ENCODE measurements at places on chromosomes 2 and 18.

DNA sequence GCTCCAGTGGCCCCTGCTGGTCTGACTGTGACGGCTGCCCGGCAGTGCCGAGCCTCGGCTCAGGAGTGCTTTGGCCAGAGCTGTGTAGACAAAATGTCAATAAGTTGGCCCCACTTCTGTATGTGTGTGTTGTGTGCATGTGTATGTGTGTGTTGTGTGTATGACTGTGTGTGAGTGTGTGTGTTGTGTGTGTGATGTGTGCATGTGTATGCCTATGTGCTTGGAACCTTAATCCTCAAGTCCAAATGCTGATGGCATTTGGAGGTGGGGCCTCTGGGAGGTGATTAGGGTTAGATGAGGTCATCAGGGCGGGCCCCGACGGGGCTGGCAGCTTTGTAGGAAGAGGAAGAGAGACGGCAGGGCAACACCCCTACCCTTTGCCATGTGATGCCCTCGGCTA lies 269.0 kb downstream of the DCDC2C start:
- DNase-seq = no peak

- no peak for DNase-seq
Measured at GRCh38 chr18:58087928-58088690, 44.1 kb downstream of the NEDD4L start.

DNA sequence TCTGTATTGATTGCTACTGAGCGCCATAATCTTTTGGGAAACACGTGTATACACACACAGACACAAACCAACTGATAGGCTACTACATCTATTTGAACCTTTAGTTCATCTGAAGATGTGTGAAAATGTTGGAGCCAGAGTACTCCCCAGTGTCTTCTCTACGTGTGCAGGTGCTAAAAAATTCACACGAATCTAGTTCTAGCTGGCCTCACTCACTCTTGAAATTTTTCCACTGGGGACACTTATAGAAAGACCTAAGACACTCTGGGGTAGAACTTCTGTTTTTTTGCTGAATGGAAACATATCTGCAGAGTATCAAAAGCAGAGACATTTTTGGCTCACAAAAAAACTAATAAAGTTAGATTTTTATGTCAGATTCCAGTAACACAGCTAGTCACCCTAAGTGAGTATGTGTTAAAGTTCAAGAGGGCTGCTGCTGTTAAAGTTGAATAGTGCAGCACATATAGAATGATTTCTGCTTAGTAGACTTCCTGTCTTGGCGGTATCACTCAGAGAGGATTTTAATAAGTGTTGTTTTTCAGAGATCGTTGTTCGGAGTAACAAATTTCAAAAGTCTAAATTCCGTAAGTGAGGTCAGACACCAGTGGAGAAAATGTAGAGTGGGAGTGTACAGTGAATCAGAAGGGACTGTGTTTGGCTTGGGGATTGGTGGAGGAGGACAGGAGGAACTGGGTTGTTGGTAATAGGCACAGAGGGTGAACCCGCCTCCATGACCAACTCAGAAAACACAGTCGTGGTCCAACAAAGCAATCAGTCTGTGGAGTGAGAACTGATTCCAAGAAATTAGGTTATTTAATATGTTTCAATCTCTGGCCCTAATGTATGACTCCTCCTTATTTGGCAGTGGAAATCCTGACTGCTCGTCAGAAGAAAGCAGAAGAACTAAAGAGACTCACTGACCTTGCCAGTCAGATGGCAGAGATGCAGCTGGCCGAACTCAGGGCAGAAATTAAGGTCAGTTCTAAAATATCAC lies 43.1 kb downstream of the KCTD18 start:
- peak; percentile 24 for DNase-seq

DNA sequence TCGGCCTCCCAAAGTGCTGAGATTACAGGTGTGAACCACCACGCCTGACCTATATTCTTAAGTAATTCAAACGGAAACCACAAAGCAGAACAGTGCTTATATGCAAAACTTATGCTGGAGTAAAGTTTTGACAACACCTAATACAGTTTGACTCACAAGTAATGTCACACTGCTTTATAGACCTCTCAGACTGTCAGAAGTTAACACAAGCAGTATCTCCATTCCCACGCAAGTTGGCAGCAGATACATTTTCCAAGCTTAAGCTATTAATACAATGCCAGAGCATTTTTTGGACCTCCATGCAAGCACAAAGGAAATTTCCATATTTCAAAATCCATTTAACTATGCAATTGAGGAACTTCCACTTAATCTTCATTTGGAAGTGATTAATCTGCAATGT lies 21.0 kb upstream of the SANBR start:
- no peak for DNase-seq

GRCh38 chr2:191218292-191218898 lies 26.8 kb upstream of the MYO1B start:
- DNase-seq = peak; percentile 84

GRCh38 chr2:207108440-207108839 lies 57.3 kb downstream of the KLF7 start:
- no peak for DNase-seq

- peak; percentile 41 for DNase-seq
Measured at GRCh38 chr2:207390302-207391095, 139.3 kb upstream of the CREB1 start.

- no peak for DNase-seq
Measured at GRCh38 chr18:7637269-7637668, 70.2 kb downstream of the PTPRM start.

- no peak for DNase-seq
Measured at GRCh38 chr2:108894766-108895165, 94.3 kb downstream of the EDAR start.
